ENCODE measurements at places on chromosomes 1 and 21. TPM values are rescaled to one million over a fixed set of nuclear protein-coding genes. Genes with fewer than 3 reads are reported as not detected.

DNA sequence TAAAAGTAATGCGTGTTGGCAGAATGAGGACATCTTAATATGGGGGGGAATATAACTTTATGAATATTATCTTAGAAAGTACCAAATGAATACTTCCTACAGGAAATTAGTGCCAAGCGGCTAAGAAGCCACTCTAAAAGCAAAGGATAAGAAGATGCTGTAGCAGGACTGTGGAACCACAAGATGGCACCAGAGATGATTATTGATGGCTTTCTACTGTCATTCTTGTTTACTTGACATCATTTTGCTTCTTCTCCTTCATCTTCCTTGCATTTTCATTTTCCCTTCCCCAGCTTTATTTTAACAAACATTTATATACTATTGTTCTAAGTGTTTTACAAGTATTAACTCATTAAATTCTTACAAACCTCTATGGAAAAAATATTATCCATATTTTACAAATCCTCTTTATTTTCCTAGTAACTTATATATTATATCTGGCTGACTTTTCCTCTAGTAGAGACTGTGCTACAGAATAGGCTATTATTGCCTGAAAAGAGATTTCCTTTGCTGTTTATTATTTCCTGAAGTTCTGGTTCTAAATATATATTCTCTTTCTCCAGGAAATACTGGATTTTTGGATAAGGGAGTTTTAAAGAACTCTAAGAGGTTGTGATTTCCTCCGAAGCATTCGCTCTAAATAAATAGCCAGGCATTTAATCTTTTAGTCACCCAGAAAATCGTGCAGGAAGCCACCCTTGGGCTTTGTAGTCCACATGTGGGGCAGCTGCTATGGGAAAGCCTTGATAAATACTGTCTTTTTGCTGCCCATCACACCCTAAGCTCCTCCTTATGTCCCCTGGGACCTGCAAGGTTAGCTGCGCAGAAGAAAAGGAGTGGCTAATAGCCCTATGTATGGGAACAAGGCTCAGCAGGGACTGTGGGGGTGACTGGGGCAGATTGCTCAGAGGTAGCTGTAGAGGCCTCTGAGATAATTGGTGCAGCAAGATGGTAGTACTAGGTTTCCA lies 69.8 kb downstream of the TPR start:
- H3K4me3 ChIP-seq, result no peak overlapping the region
- no peak overlapping the region for H3K27ac ChIP-seq
- no peaks in the 10 kb centered on the region for H3K4me1 ChIP-seq
- H3K27me3 ChIP-seq, result no peaks in the 10 kb centered on the region

GRCh38 chr21:39153373-39153772 lies 29.9 kb downstream of the PSMG1 start:
- H3K4me1 ChIP-seq, result no peaks in the 10 kb centered on the region
- H3K4me3 ChIP-seq, result no peak overlapping the region
- no peaks in the 10 kb centered on the region for H3K36me3 ChIP-seq
- no peaks in the 10 kb centered on the region for H3K27me3 ChIP-seq
- no peak for DNase-seq

DNA sequence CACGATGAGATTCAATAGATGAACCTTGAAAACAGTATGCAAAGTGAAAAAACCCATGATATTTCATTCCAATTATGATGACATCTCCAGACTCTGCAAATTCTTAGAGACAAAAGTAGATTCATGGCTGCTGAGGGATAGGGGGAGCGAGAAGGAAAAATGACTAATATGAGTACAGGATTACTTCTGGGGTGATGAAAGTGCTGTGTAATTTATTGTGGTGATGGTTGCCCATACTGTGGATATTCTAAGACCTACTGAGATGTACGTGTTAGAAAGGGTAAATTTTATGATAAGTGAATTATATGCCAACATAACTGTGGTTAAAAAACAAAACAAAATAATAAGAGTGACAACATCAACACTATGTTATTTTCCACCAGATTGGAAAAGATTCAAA lies 18.9 kb upstream of the RGS7 start:
- H3K4me3 ChIP-seq, result no peak overlapping the region
- no peaks in the 10 kb centered on the region for H3K27me3 ChIP-seq
- H3K4me1 ChIP-seq, result no peaks in the 10 kb centered on the region
- DNase-seq, result no peak

DNA sequence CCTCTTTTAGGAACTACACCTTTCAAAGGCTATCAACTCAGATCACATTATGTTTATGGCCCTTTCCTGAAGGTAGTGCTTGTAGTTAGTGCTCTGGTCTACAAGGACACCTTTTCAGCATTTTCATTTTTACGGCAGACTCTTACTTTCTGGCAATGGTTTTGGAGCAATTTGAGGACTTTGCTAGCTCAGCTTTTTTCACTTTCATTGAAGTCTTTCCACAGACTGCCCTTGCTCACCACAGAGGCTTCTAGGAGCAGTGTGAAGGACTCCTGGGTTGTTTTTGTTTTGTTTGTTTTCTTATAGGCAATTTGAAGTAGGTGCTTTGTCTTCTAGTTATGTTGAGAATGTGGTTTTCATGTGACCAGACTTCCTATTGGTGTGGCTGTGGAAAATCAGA lies 43.1 kb downstream of the CD55 start:
- H3K27me3 ChIP-seq, result no peaks in the 10 kb centered on the region
- no peak overlapping the region for H3K27ac ChIP-seq
- DNase-seq, result no peak
- H3K4me1 ChIP-seq, result no peaks in the 10 kb centered on the region
- no peak overlapping the region for H3K4me3 ChIP-seq
- no peaks in the 10 kb centered on the region for H3K36me3 ChIP-seq

TTLL10 gene
- 1.8 TPM for total RNA-seq

GRCh38 chr1:9292361-9293240 lies at the start of gene SPSB1:
TSS of gene SPSB1 (plus strand) at chr1:9292894. CDS start at chr1:9355892, 62,998 bp downstream.
- H3K27ac ChIP-seq, result peak within 1 kb of the TSS; percentile 94
- peaks cover 30% of the 10 kb centered on the region for H3K4me1 ChIP-seq
- no peaks in the 10 kb centered on the region for H3K27me3 ChIP-seq
- no peaks in the 10 kb centered on the region for H3K36me3 ChIP-seq

GRCh38 chr21:39650306-39650705 lies 37.6 kb downstream of the B3GALT5 start:
- H3K4me1 ChIP-seq, result no peaks in the 10 kb centered on the region
- no peaks in the 10 kb centered on the region for H3K36me3 ChIP-seq
- H3K4me3 ChIP-seq, result no peak overlapping the region
- peak; percentile 33 for DNase-seq
- no peaks in the 10 kb centered on the region for H3K27me3 ChIP-seq

- no peaks in the 10 kb centered on the region for H3K4me1 ChIP-seq
- H3K36me3 ChIP-seq, result no peaks in the 10 kb centered on the region
- DNase-seq, result no peak
- H3K27ac ChIP-seq, result no peak overlapping the region
These were observed 24.4 kb downstream of the RGS4 start for GRCh38 chr1:163093579-163093978.

- no peak overlapping the region for H3K4me3 ChIP-seq
- no peaks in the 10 kb centered on the region for H3K36me3 ChIP-seq
- peaks cover 9% of the 10 kb centered on the region for H3K4me1 ChIP-seq
These were observed 70.4 kb downstream of the DDR2 start for GRCh38 chr1:162702628-162703027.

GRCh38 chr1:202160377-202160940 lies at the start of gene PTPN7:
TSS of gene PTPN7 (minus strand) at chr1:202160602. CDS start at chr1:202159402, 1,200 bp downstream.
- H3K4me1 ChIP-seq, result peaks cover 48% of the 10 kb centered on the region
- DNase-seq, result no peak
- peak within 1 kb of the TSS; percentile 63 for H3K4me3 ChIP-seq
- no peaks in the 10 kb centered on the region for H3K36me3 ChIP-seq
- peak within 1 kb of the TSS; percentile 79 for H3K27ac ChIP-seq
- no peaks in the 10 kb centered on the region for H3K27me3 ChIP-seq

DAB1 gene
- 4.1 TPM for total RNA-seq

TPTE gene
- total RNA-seq, result not detected

DNA sequence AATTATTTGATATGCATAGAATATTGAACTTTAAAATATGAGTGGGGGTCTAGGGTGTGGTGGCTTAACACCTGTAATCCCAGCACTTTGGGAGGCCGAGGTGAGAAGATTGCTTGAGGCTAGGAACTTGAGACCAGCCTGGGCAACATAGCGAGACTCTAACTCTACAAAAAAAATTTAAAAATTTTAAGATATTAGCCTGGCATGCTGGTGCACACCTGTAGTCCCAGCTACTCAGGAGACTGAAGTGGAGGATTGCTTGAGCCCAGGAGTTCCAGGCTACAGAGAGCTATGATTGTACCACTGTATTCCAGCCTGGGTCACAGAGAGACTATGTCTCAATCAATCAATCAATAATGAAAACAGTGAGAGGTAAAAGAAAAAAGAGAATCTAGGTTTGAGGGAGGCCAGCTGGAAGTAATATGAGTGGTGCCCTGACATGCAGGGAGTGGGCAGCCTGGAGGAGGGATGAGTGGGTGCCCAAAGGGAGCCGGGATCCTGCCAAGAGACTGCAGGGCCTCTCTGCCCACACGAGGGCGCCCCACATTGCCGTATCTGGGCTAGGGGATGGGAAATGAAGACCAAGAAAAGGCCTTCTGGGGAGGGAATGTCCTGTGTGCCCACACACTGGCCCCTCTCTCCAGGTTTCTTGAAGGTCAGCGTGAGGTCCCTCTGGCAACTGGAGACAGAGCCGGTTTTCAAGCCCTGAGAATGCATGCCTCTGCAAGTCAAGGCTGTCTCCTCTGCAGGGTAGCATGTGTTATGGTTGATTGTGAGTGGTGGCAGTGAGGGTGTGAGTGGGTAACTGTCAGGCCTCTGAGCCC lies 93.9 kb upstream of the PPM1J start:
- H3K27ac ChIP-seq, result no peak overlapping the region
- H3K27me3 ChIP-seq, result no peaks in the 10 kb centered on the region

GRCh38 chr1:17852383-17852782 lies 97.2 kb downstream of the ACTL8 start:
- H3K36me3 ChIP-seq, result no peaks in the 10 kb centered on the region
- H3K4me1 ChIP-seq, result no peaks in the 10 kb centered on the region
- no peak overlapping the region for H3K4me3 ChIP-seq
- DNase-seq, result no peak

PLCH2 gene
- total RNA-seq, result 11.4 TPM

S100A2 gene
- not detected for total RNA-seq

VPS45 gene
- 36.7 TPM for total RNA-seq

DNA sequence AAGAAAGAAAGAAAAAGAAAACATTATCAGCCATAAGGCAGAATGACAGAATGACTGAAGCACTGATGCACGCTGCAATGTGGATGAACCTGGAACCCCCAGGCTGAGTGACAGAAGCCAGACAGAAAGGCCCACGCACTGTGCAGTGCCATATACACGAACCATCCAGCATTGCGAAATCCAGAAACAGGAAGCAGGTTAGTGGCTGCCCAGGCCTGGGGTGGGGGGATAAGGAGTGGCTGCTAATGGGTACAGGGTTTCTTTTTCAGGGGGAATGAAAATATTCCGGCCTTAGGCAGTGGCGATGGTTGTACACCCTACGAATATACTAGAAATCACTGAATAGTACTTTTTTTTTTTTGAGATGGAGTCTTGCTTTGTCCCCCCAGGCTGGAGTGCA lies 57.0 kb downstream of the CHD5 start:
- no peak overlapping the region for H3K4me3 ChIP-seq
- DNase-seq, result no peak
- no peaks in the 10 kb centered on the region for H3K36me3 ChIP-seq
- no peak overlapping the region for H3K27ac ChIP-seq
- H3K4me1 ChIP-seq, result peaks cover 15% of the 10 kb centered on the region
- no peaks in the 10 kb centered on the region for H3K27me3 ChIP-seq

GRCh38 chr1:156677616-156678596 lies 699 bp upstream of the NES start:
- peaks cover 8% of the 10 kb centered on the region for H3K4me1 ChIP-seq
- H3K27ac ChIP-seq, result peak overlapping the region; percentile 61
- H3K4me3 ChIP-seq, result peak overlapping the region; percentile 48
- H3K27me3 ChIP-seq, result no peaks in the 10 kb centered on the region
- no peaks in the 10 kb centered on the region for H3K36me3 ChIP-seq

KCNK1 gene
- total RNA-seq, result not detected

- peak; percentile 33 for DNase-seq
- peak overlapping the region; percentile 84 for H3K4me3 ChIP-seq
- no peaks in the 10 kb centered on the region for H3K36me3 ChIP-seq
- H3K27ac ChIP-seq, result peak overlapping the region; percentile 100
- H3K4me1 ChIP-seq, result peaks cover 27% of the 10 kb centered on the region
These were observed 688 bp downstream of the PRXL2B start for GRCh38 chr1:2587071-2587859.

ADAMTS5 gene
- 10.7 TPM for total RNA-seq

- H3K36me3 ChIP-seq, result no peaks in the 10 kb centered on the region
- H3K27ac ChIP-seq, result no peak overlapping the region
- H3K4me1 ChIP-seq, result no peaks in the 10 kb centered on the region
- DNase-seq, result no peak
- no peaks in the 10 kb centered on the region for H3K27me3 ChIP-seq
- H3K4me3 ChIP-seq, result no peak overlapping the region
These were observed 37.4 kb upstream of the HAO2 start for GRCh38 chr1:119331190-119331515.

PTAFR gene
- 1.7 TPM for total RNA-seq

- DNase-seq, result no peak
- no peak overlapping the region for H3K27ac ChIP-seq
- peaks cover 4% of the 10 kb centered on the region for H3K4me1 ChIP-seq
- H3K27me3 ChIP-seq, result no peaks in the 10 kb centered on the region
- H3K36me3 ChIP-seq, result no peaks in the 10 kb centered on the region
These were observed 54.7 kb downstream of the SLC66A1 start for GRCh38 chr1:19366599-19367536.

GRCh38 chr1:56837244-56837939 lies 17.2 kb upstream of the C8A start:
- no peak for DNase-seq
- no peak overlapping the region for H3K27ac ChIP-seq
- H3K4me1 ChIP-seq, result no peaks in the 10 kb centered on the region
- H3K36me3 ChIP-seq, result no peaks in the 10 kb centered on the region
- H3K4me3 ChIP-seq, result no peak overlapping the region
- H3K27me3 ChIP-seq, result no peaks in the 10 kb centered on the region

- no peak for DNase-seq
- no peaks in the 10 kb centered on the region for H3K27me3 ChIP-seq
- peaks cover 5% of the 10 kb centered on the region for H3K4me1 ChIP-seq
- no peaks in the 10 kb centered on the region for H3K36me3 ChIP-seq
- no peak overlapping the region for H3K4me3 ChIP-seq
These were observed 25.7 kb downstream of the CNST start for GRCh38 chr1:246591958-246592357.

LAMB3 gene
- total RNA-seq, result 109 TPM

GRCh38 chr1:10909697-10910680 lies 102.5 kb upstream of the TARDBP start:
- H3K36me3 ChIP-seq, result no peaks in the 10 kb centered on the region
- DNase-seq, result peak; percentile 82
- no peaks in the 10 kb centered on the region for H3K27me3 ChIP-seq
- no peak overlapping the region for H3K4me3 ChIP-seq
- no peak overlapping the region for H3K27ac ChIP-seq
- no peaks in the 10 kb centered on the region for H3K4me1 ChIP-seq

ILDR2 gene
- total RNA-seq, result 0.67 TPM

DNA sequence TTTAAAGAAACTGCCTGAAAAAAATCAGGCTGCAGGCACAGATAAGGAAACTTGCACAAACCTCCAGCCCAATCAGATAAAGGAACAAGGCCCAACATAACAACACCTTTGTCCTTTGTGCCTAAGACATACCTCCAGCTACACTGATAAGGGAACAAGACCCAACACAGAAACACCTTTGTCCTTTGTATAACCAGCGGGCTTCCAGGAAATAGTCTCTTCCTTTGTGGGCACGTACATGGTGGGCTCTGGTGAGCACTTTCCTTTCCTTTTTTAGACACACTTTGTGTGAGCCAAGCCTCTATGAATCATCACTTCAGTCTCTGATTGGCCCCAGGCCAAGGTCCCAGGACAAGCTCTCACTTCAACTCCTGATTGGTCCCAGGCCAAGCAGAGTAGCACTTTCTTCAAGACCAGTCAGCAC lies 23.6 kb downstream of the ZNF670 start:
- H3K36me3 ChIP-seq, result no peaks in the 10 kb centered on the region
- no peak for DNase-seq
- no peak overlapping the region for H3K27ac ChIP-seq
- H3K27me3 ChIP-seq, result no peaks in the 10 kb centered on the region
- no peaks in the 10 kb centered on the region for H3K4me1 ChIP-seq
- H3K4me3 ChIP-seq, result no peak overlapping the region

CHI3L1 gene
- not detected for total RNA-seq

All from Peyer's patch (tissue), 4 donors.